Prostate gland (tissue), 2 donors: ENCODE measurements at places on chromosomes 11 and 22.

DNA sequence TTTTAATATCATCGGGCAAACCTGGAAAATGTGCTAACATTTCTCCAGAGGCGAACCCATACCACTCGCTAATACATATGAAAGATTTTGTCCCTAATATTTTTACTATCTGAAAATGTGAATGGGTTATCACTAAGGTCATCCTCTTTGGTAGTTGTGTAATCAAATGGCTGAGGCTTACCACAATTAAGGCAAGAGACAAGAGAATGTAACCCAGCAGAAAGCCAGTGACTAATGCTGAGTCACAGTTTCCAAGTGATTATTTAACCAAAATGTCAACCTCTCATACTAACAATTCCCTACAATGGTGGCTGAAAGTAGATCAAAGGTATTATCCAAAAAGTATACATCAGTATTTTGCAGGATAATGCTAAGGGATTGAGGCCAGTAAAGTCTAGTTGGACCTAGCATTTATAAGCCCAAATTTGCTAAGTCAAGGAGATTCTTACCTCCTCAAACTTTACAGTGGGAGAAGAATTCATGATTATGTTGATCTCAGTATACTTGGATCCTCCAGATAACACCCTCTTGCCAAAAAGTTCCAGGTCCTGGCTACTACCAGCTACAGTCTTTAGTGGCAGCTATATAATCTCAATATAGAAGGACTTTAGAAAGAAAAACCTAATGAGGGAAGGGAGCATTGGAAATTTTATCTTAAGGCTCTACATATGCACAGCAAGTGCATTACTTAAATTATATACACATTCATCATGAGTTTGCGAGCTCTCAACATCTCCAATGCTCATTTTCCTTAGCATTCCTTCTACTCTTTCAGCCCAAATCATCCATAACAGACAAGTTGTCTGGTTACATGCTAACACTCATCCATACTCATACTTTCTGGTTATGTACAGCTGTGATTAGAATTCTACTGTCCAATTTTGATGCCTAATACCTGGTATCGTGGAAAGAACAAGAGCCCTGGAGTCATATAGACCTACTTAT, 25.4 kb downstream of the SIK3 start:
- DNase-seq: no peak
- no peaks in the 10 kb centered on the region for H3K27me3 ChIP-seq
- H3K4me3 ChIP-seq: no peak overlapping the region

DNA sequence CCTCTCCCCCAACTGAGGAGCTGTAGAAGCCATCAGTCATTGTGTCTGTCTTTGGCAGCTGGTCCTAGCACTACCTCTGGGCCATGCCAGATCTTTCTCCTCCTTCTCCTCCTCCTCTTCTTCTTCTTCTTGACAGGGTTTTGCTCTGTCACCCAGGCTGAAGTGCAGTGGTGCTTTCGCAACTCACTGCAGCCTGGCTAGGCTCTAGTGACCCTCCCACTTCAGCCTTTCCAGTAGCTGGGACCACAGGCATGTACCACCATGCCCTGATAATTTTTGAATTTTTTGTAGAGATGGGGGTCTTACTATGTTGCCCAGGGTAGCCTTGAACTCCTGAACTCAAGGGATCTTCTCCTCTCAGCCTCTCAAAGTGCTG, 50.1 kb upstream of the SHANK2 start:
- no peaks in the 10 kb centered on the region for H3K36me3 ChIP-seq
- no peaks in the 10 kb centered on the region for H3K4me1 ChIP-seq
- no peak overlapping the region for H3K27ac ChIP-seq
- no peak overlapping the region for H3K4me3 ChIP-seq
- no peaks in the 10 kb centered on the region for H3K27me3 ChIP-seq
- no peak for DNase-seq

GRCh38 chr11:63907808-63908530, 9.0 kb downstream of the RCOR2 start:
- H3K4me3 ChIP-seq: no peak overlapping the region
- no peaks in the 10 kb centered on the region for H3K4me1 ChIP-seq
- H3K27me3 ChIP-seq: no peaks in the 10 kb centered on the region

DNA sequence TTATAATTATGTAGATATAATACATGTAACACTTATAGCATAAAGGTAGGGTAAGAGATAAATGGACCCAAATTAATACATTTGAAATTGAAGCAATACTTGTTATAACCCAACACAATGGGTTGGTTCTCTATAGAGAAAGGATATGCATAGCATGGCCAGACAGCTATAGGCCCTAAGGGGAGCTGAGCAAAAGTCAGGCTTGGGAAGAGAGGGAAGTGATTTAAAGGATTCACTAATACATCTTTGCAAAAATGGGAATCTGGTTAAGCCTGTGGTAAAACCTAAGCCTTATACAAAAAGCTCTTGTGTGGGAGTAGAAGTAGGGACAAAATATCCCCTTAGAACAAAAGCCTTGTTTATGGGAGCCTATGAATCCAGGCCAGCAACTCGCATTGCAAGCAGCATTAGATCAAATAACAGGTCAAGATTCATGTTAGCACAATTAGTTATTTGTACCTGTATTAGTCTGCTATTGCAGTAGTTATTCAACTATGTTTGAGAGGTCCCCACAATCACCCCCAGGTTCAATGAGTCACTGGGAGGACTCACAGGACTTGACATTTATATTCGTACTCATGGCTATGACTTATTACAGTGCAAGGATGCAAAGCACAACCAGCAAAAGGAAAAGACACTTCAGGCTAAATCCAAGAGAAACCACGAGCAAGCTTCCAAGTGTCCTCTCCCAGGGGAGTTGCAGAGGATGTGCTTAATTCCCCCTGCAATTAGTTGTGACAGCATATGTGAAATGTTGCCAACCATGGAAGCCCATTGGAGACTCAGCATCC, 144.7 kb upstream of the LMO1 start:
- H3K4me1 ChIP-seq: no peaks in the 10 kb centered on the region
- H3K4me3 ChIP-seq: no peak overlapping the region
- H3K27me3 ChIP-seq: no peaks in the 10 kb centered on the region
- no peak overlapping the region for H3K27ac ChIP-seq

GRCh38 chr11:77374108-77374507, 72.6 kb upstream of the GDPD4 start:
- no peak overlapping the region for H3K4me3 ChIP-seq
- no peaks in the 10 kb centered on the region for H3K36me3 ChIP-seq

GRCh38 chr22:50485221-50486131, 1.2 kb upstream of the MIOX start:
- no peak for DNase-seq
- no peaks in the 10 kb centered on the region for H3K27me3 ChIP-seq
- H3K4me1 ChIP-seq: no peaks in the 10 kb centered on the region
- H3K4me3 ChIP-seq: no peak overlapping the region

GRCh38 chr11:75527130-75527529, 1.4 kb upstream of the GDPD5 start:
- H3K4me3 ChIP-seq: no peak overlapping the region
- no peaks in the 10 kb centered on the region for H3K27me3 ChIP-seq
- peaks cover 2% of the 10 kb centered on the region for H3K4me1 ChIP-seq
- H3K36me3 ChIP-seq: no peaks in the 10 kb centered on the region
- no peak overlapping the region for H3K27ac ChIP-seq

- no peaks in the 10 kb centered on the region for H3K27me3 ChIP-seq
- H3K27ac ChIP-seq: no peak overlapping the region
- DNase-seq: no peak
Observed at GRCh38 chr22:47236161-47236560, 473.7 kb downstream of the TBC1D22A start.

GRCh38 chr11:57668434-57668782, 494 bp downstream of the ZDHHC5 start:
- H3K27ac ChIP-seq: peak overlapping the region; percentile 97
- peaks cover 4% of the 10 kb centered on the region for H3K36me3 ChIP-seq
- H3K4me1 ChIP-seq: no peaks in the 10 kb centered on the region

- no peaks in the 10 kb centered on the region for H3K27me3 ChIP-seq
- no peaks in the 10 kb centered on the region for H3K4me1 ChIP-seq
- no peak for DNase-seq
Observed at GRCh38 chr11:130404727-130405126, 23.7 kb downstream of the ADAMTS8 start.

DNA sequence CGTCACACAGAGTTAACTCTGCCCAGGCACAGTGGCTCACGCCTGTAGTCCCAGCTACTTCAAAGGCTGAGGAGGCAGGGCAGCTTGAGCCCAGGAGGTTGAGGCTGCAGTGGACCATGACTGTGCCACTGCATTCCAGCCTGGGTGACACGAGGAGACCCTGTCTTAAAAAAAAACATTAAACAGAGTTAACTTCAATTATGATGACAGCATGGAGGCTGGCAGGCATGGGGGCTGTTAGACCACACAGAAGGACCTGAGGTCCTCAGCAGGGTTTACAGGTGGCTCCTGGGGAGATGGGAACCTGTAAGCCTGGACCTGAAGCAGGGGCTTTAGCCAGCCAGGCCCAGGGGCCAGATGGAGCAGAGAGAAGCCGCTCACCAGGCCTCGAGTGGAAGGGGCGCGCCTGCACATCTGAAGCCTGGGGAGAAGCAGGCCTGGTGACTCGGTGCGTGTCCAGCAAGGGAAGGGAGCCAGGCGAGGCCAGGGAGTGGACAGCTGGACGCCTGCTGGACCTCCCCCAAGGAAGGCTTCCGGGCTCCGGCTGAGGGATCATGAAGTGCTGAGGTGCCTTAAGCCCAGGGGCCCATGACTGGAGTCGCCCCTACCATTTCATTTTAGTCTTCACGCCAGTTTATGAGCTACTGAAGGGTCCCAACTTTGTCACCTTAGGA, 25.3 kb downstream of the RPUSD4 start:
- H3K36me3 ChIP-seq: no peaks in the 10 kb centered on the region
- no peaks in the 10 kb centered on the region for H3K4me1 ChIP-seq
- H3K27me3 ChIP-seq: no peaks in the 10 kb centered on the region
- no peak for DNase-seq
- H3K27ac ChIP-seq: no peak overlapping the region

- no peak for DNase-seq
- H3K4me1 ChIP-seq: no peaks in the 10 kb centered on the region
- H3K36me3 ChIP-seq: no peaks in the 10 kb centered on the region
- no peak overlapping the region for H3K4me3 ChIP-seq
Observed at GRCh38 chr11:121795174-121795573, 320.8 kb downstream of the BLID start.

DNA sequence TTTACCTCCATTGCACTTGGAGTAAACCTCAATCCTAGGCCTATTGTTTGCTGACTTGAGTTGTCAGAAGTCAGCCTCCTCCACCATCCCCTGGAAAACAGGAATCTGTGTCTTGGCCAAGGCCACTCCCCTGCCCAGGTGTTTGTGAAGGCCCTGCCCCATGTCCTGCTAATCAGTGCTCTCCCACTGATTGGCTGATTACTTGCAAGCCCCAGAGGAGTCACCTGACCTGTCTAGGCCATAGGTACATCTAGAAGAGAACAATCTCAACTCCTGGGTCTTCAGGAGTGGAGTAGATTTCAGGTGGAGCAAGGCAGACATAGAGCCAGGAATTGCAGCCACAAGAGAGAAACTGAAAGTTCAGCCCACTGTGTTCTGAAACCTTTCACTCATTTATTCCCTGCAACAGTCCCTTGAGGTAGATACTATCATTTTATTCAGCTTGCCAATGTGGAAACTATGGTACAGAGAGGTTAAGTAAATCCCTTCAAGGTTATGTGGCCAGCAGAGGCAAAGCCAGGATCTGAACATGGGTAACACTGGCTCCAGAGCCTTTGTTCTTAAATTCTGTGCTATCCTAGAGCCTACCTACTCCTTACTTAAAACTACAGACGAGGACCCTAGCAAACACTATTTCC, 10.4 kb downstream of the OAF start:
- H3K4me1 ChIP-seq: peaks cover 10% of the 10 kb centered on the region
- no peak for DNase-seq
- no peak overlapping the region for H3K4me3 ChIP-seq
- no peak overlapping the region for H3K27ac ChIP-seq
- no peaks in the 10 kb centered on the region for H3K27me3 ChIP-seq

- DNase-seq: no peak
- H3K36me3 ChIP-seq: no peaks in the 10 kb centered on the region
- H3K27ac ChIP-seq: no peak overlapping the region
- no peaks in the 10 kb centered on the region for H3K4me1 ChIP-seq
- no peak overlapping the region for H3K4me3 ChIP-seq
Observed at GRCh38 chr11:69957849-69958248, 120.3 kb upstream of the ANO1 start.

GRCh38 chr11:25790396-25790795, 541.5 kb upstream of the ANO3 start:
- H3K27ac ChIP-seq: no peak overlapping the region
- no peaks in the 10 kb centered on the region for H3K4me1 ChIP-seq
- no peaks in the 10 kb centered on the region for H3K36me3 ChIP-seq

DNA sequence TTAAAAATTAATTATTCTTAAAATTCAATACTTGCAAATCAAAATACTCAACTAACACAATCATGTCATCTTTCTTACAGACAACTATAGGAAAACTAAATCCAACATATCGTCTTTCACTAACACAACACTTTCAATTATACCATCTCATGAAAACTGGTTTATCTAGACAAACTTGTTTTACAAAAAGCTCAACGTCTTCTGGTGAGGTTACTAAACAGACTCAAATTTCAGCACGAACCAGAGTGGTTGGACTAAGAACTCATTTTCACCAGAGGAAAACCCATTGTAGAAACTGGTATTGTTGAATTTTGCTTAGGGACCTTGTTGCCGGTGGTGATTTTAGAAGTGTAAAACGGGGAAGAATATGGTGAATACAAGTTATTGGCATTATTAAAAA, 52.2 kb downstream of the NUP98 start:
- H3K36me3 ChIP-seq: no peaks in the 10 kb centered on the region
- no peak overlapping the region for H3K4me3 ChIP-seq
- peak overlapping the region; percentile 18 for H3K27ac ChIP-seq
- DNase-seq: peak; percentile 25
- no peaks in the 10 kb centered on the region for H3K27me3 ChIP-seq
- no peaks in the 10 kb centered on the region for H3K4me1 ChIP-seq

GRCh38 chr22:40211476-40212054, 33.8 kb downstream of the TNRC6B start:
- H3K27me3 ChIP-seq: no peaks in the 10 kb centered on the region
- H3K36me3 ChIP-seq: no peaks in the 10 kb centered on the region
- H3K27ac ChIP-seq: no peak overlapping the region
- no peak for DNase-seq

GRCh38 chr11:64219755-64220154, 6.2 kb downstream of the TRPT1 start:
- H3K4me1 ChIP-seq: no peaks in the 10 kb centered on the region
- no peak overlapping the region for H3K4me3 ChIP-seq
- no peaks in the 10 kb centered on the region for H3K36me3 ChIP-seq

GRCh38 chr11:8692417-8692816, 9.8 kb downstream of the RPL27A start:
- peaks cover 5% of the 10 kb centered on the region for H3K36me3 ChIP-seq
- no peak overlapping the region for H3K27ac ChIP-seq
- H3K27me3 ChIP-seq: no peaks in the 10 kb centered on the region
